ENCODE measurements at places on chromosomes 5 and 9. TPM values are rescaled to one million over a fixed set of nuclear protein-coding genes. Genes with fewer than 3 reads are reported as not detected.

DNA sequence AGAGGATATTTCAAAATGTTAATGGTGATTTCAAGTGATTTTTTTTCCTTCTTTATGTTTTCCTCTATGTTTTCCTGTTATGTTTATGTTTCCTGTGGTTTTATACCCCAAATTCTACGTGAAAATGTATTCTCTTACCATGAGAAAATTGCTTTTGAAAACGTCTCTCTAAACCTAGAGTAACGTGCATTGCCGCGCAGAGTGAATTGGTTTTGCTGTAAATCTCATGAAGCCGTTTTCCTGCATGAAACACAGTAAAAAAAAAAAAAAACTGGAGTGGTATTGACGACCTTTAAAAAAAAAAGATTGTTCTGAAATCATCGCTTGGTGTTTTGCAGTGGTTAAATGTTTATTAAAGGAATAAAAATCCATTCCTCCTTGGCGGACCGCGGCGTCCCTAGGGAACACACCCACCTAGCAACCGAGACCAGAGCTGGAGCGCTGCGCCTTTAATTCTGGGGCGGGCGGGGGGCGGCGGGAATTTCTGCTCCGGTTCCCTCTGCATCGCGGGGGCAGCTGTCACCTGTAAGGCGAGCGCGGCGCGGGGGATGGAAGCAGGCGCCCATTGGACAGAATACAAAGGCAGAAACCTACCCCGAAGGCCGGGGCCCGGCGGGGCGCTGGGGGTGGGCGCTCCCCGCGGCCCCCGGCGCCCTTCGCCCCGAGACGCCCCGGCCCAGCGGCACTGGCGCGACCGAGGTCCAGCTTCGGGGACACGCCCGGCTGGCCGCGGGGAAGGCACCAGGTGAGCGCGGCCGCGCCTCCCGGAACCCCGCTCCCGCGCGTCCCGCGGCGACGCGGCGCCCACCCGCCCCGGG lies at the start of gene SOWAHA:
TSS of gene SOWAHA (plus strand) at position 522 of the 818 bp plus-strand sequence. CDS start 320 bp downstream, outside the sequence.
- DNase-seq, result no peak

Gene ANKDD1B
- total RNA-seq, result 4.3 TPM

DNA sequence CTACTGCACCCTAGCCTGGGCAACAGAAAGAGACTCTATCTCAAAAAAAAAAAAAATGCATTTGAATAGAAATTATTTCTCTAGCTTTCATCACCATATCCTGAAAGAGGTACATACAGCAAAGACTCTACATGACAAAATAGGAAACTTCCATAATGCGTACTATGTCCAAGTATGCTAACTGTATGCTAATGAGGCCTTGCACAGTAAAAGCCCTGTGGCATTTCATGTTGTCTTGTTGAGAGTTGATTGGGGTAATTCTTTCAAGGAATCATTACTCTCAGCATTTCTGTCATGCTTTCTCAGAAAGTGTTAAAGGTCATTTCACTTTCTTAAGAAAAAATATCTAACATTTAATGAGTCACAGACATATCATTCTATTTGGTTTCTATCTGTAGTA lies 393.4 kb downstream of the CTNND2 start:
- no peak for DNase-seq

Gene BARHL1
- total RNA-seq, result not detected

Gene TAF11L5
- not detected for total RNA-seq

- no peak for DNase-seq
Measured at GRCh38 chr9:37436540-37436939, 14.0 kb downstream of the GRHPR start.

Gene WASHC1
- total RNA-seq, result 25.1 TPM

Gene FRMD3
- total RNA-seq, result 9.7 TPM

Gene LAMC3
- total RNA-seq, result 26.4 TPM

DNA sequence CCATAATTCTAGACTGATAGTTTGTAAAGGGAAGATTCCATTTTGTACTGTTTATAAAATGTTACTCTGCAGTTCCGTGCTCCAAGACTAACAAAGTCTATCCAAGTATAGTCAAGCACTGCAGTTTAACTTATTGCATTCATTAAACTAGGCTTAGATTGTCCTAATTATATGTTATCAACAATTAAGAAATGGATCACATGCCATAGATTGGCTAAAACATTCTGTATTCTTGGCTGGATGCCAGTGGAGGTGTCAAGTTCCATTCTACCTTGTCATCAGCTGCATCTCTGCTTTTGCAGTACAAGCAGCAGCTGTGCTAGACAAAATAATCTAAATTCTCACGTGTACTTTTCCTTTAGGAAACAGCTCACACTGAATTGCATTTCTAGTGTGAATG lies 69.4 kb upstream of the MEF2C start:
- no peak for DNase-seq

- no peak for DNase-seq
Measured at GRCh38 chr5:146111409-146111808, 6.0 kb upstream of the PLAC8L1 start.

Gene PCDHA8
- 0.38 TPM for total RNA-seq

- DNase-seq, result no peak
Measured at GRCh38 chr5:154590093-154590724, 112.2 kb upstream of the HAND1 start.

DNA sequence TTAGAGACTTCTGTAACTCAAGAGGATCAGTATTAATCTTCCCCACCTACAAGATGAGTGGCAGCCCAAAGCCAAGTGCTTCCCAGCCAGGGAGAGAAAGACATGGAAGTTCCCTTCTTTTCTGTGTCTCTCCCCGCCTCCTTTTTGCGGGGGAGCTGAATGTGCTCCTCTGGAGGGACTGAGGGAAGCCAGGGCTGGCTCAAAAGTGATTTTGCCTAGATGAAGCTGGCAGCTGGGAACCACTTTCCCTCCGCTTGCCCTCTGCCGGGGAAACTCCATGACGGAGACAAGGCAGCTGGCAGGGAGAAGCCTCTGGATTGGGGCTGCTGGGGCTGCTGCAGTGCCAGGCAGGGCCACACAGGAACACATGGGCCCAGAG lies 24.4 kb downstream of the EGR1 start:
- no peak for DNase-seq

- no peak for DNase-seq
Measured at GRCh38 chr9:35813434-35814105, 1.3 kb downstream of the HINT2 start.

DNA sequence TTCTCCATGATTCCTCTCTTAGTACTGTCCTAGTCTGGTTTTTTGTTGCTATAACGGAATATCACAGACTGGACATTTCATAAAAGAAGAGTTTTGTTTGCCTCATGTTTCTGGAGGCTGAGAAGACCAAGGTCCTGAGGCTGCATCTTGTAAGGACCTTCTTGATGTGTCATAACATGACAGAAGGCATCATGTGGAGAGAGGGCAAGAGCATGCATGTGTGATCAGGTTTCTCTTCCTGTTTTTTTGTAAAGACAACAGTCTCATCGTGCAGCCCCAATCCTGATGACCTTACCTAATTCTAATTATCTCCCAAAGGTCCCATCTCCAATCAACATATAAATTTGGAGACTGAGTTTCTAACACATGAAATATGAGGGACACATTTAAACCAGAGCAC lies 108.4 kb downstream of the MSX2 start:
- DNase-seq, result no peak
